ENCODE measurements at places on chromosomes 1 and 21.

GRCh38 chr1:229037806-229038405 lies 233.0 kb upstream of the RAB4A start:
- DNase-seq = no peak

GRCh38 chr21:29671728-29672127 lies 268.1 kb downstream of the GRIK1 start:
- no peak for DNase-seq

DNA sequence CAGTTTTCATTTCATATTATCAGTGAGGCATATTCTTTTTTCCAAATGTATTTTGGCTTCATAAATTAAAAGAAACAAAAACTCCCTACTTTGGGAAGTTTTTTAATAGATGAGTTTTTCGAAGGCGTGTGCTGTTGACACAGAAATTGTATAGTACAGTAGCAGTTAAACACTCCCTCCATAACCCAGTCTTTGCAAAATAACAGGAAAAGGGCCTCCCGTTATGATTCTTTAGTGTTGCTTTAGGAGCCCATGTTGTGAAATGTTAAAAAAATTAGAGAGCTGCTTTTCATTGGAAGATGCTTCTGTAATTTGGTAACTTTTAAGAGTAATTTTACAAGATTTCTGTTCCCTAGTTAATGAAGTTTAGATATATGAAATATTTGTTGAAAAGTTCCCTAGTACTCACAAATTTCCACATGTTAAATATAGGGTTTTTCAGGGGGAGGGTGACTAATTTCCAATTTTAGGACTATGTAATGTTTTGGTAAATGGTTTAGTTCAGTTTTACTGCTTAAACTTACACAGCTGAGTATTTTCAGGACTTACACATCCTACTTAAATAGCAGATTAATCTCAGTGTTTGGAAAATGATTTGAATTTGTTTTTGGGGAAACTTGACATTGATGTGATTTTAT lies 2.0 kb downstream of the CAMSAP2 start:
- no peak for DNase-seq

- DNase-seq = no peak
Measured at GRCh38 chr1:169468982-169469381, 16.8 kb downstream of the SLC19A2 start.

DNA sequence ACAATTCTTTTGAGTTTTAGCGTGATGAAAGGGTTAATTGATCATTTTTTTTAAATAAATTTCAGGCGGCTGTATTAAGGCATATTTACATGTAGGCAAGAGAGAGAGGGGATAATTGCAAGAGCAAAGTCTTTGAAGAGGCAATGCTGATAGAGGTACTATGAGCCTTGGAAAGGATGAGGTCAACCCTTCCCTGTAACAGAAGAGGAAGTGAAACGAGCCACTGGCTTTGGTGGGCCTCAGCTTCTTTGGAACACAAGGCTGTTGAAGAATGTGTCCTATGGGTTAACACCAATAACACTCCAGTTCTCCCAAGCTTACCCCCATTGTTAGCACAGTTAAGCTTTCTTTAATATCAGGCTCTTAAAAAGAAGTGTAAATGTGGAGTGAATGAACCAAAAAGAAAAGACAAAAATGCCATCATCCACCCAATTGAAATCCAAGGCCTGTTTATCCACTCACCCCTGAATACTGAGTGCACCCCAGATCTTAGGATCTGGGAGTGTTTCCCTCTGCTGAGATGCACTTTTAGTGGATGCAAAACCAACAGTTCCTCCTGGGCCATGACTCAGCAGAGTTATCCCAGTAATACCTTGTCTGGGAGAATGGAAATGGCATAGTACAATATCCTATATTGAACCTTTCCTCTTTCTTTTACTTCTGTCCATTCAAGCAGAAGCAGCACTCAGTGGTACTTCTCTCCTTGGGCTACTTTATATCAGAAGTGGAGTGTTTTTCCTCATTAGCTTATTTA lies 216.4 kb downstream of the SLC44A5 start:
- no peak for DNase-seq

DNA sequence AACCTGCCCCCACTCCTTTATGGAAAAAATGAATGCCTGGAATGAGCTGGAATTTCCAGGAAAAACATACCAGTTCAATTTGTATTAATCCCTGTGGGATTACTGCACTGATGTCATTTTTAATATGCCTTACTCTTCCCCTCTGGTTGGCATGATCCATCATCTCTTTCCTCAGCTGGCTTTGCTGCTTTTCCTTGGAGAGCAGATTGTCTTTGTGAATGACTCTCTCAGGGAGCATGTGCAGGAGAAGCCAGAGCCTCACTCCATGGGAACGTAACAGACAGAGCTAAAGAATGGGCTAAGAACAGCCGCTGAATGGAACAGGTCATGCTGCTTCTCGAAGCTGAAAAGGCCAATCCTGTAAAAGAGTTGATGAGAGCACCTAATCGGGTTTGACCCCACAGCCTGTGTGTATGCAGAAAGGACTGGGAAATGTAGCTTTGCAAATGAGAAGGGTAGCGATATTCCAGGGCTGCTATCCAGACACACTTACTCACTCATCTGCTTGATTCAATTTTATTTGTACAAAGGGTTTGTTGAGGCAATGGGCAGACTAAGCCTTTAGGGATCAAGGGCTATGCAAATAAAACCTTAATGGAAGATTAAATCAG lies 20.7 kb downstream of the PHC2 start:
- DNase-seq = no peak

GRCh38 chr1:216314379-216315095 lies 108.7 kb downstream of the USH2A start:
- no peak for DNase-seq

GRCh38 chr1:184748740-184749139 lies 5.9 kb downstream of the EDEM3 start:
- DNase-seq = no peak

GRCh38 chr1:16969057-16969611 lies 11.3 kb downstream of the MFAP2 start:
- no peak for DNase-seq

Measured in NCI-H1417 treated with DMSO at 0.1 percent for 48 hours (cell line).